ENCODE measurements at places on chromosomes 1 and 21. TPM values are rescaled to one million over a fixed set of nuclear protein-coding genes. Genes with fewer than 3 reads are reported as not detected.

AMY1C gene
- 0.26 TPM for total RNA-seq

GRCh38 chr21:41874611-41875010 is 4.5 kb downstream of the PRDM15 start:
- DNase-seq = no peak

DNA sequence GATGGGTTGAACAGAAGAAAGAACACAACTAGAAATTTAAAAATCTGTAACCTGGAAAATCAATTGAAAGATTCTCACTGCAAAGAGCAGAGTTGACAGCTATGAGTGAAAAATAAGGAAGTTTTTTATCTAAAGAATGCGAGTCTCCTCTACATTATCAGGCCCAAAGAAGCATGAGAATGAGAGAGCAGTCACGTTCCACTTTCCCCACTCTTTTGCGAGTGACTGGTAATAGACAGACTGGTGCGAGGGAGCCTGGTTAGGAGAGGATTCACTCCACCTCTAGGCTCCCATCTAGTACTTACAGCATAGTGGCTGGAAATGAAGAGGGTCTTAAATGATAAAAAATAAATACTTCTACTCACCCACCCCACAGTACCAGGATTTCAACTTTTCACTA is 52.0 kb downstream of the PRDX6 start:
- no peak for DNase-seq

- no peak for DNase-seq
Measured at GRCh38 chr1:201262963-201263608, 20.2 kb upstream of the PKP1 start.

- DNase-seq = peak; percentile 47
Measured at GRCh38 chr1:151816548-151817352, 11.5 kb upstream of the LINGO4 start.

KRTAP13-2 gene
- not detected for total RNA-seq

DNA sequence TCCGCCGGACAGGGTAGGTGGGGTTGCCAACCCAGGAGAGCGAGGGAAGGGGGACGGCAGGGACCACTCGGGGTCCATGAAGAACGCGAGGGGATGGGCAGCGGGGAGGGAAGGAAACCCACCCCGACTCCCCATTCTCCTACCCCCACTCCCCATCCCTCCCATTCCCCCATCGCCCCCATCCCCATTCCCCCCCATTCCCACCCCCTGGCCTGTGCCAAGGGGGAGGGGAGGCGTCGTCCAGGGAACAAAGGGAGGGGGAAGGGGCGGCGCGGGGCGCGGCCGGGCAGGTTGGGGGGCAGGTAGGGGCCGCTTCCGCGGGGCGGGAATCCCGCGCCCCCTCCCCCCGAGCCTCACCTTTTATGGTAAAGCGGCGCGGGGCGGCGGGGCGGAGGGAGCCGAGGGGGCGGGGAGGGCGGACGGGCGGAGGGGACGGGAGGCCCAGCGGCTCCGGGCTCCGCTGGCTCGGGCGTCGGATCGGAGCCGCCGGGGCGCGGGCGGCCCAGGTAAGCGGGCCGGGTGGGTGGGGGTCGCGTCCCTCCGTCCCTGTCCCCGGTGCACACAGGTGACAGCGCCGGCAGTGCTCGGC is at the start of gene FBLIM1:
Gene FBLIM1 (plus strand): TSS at position 453 of the 589 bp plus-strand sequence. CDS start 6,189 bp downstream, outside the sequence.
- no peak for DNase-seq

DNA sequence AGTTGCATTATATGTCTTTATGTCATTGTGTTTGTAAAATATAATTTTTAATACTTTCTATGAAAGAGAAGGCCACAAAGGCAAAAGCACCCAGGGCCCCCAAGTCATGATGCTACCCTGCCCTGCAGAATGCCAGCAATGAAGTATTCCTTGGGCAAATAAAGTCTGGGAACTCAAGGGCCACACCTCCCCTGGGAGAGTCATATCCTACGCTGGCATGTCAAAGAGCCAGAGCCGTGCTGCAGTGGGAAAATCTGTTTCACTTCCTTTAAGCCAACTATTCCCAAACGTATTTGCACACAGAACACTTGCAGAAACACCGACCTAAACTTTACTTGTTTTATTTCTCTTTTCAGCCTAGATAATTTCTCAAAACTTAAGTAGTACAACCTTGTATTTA is 98.4 kb upstream of the KAZN start:
- no peak for DNase-seq

- no peak for DNase-seq
Measured at GRCh38 chr21:19463966-19464365, 1060.4 kb upstream of the TMPRSS15 start.

DNA sequence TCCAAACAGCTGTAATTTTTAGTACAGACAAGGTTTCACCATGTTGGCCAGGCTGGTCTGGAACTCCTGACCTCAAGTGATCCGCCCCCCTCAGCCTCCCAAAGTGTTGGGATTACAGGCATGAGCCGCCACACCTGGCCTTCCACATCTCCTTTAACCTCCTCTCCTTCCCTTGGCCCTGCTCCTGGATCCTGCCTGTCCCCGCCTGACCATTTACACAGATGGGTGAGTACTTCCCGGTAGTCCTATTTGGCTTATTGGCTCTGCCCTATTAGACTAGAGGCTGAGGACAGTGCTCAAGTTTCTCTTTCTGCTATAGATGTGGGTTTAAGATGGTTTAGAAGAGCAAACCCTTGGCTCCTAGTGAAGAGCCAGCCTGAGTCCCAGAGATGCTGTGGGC is 7.1 kb downstream of the PTPN7 start:
- DNase-seq = no peak
